HCEC 1CT (cell line): ENCODE measurements at places on chromosomes 11 and 22.
A peak's percentile ranks its signal among the peaks of the same experiment; 100 is the strongest.

GRCh38 chr11:48109046-48109666, 107.5 kb upstream of the OR4B1 start:
- peak; percentile 45 for DNase-seq

- DNase-seq = no peak
Measured at GRCh38 chr11:67271205-67271540, 4.9 kb downstream of the GRK2 start.

DNA sequence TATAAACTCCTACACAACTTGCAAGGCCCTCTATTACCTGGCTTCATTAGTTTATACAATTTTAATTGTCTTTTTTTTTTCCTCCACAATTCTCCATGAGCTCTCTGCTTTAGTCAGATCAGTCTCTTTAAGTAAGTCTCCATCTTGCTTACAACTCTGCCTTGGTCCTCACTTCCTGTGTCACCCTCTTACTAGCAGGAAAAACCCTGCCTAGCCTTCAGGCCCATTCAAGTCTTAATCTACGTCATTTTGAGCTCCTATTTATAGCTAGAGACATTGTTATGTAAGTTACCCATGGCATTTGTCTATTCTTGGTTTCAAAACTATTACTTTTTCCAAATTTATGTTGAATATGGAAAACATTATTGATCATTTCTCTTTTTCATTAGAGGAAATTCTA, 177.4 kb downstream of the SBF2 start:
- DNase-seq = peak; percentile 21

GRCh38 chr11:22461626-22462025, 123.4 kb downstream of the SLC17A6 start:
- no peak for DNase-seq
